ENCODE measurements at places on chromosomes 7 and 10. TPM values are rescaled to one million over a fixed set of nuclear protein-coding genes. Genes with fewer than 3 reads are reported as not detected.

SPDYE2B gene
- not detected for total RNA-seq

OR2A5 gene
- not detected for total RNA-seq

FKBP9 gene
- 74.3 TPM for total RNA-seq

HTR7 gene
- total RNA-seq: not detected

PLEKHS1 gene
- not detected for total RNA-seq

SLC26A5 gene
- 1.5 TPM for total RNA-seq

GBX1 gene
- not detected for total RNA-seq

SFTPA1 gene
- total RNA-seq: not detected

PCLO gene
- 4.1 TPM for total RNA-seq

C10orf62 gene
- not detected for total RNA-seq

TMEM178B gene
- 0.11 TPM for total RNA-seq

EIF4H gene
- total RNA-seq: 370 TPM

ITPRID1 gene
- total RNA-seq: 0.26 TPM

TSC22D4 gene
- total RNA-seq: 32.0 TPM

RAB19 gene
- 3.8 TPM for total RNA-seq

STEAP4 gene
- total RNA-seq: not detected

PIP gene
- total RNA-seq: not detected

CYP2C19 gene
- total RNA-seq: 1.0 TPM

IRF5 gene
- 1.2 TPM for total RNA-seq

PTPRN2 gene
- total RNA-seq: 1.4 TPM

TAC1 gene
- total RNA-seq: not detected

NYAP1 gene
- total RNA-seq: 1.7 TPM

SNCG gene
- not detected for total RNA-seq

PDE1C gene
- not detected for total RNA-seq

SDHAF3 gene
- 16.8 TPM for total RNA-seq

CALCR gene
- total RNA-seq: not detected

ZNF248 gene
- 16.7 TPM for total RNA-seq

ELAPOR2 gene
- total RNA-seq: 4.6 TPM

ASIC3 gene
- total RNA-seq: 1.1 TPM

NRF1 gene
- total RNA-seq: 23.0 TPM

ANLN gene
- 105 TPM for total RNA-seq

HABP2 gene
- total RNA-seq: 24.3 TPM

ZNF804B gene
- total RNA-seq: not detected

NRAP gene
- 0.05 TPM for total RNA-seq

GRIFIN gene
- total RNA-seq: not detected

CHN2 gene
- total RNA-seq: 16.5 TPM

CYCS gene
- 156 TPM for total RNA-seq

DNAJB9 gene
- total RNA-seq: 22.0 TPM

ZSCAN21 gene
- 15.2 TPM for total RNA-seq

SLC18A3 gene
- total RNA-seq: not detected

OR2A42 gene
- not detected for total RNA-seq

NPVF gene
- total RNA-seq: not detected

SPDYE1 gene
- not detected for total RNA-seq

FGF8 gene
- total RNA-seq: 0.68 TPM

EPO gene
- total RNA-seq: 1.1 TPM

LRRD1 gene
- total RNA-seq: not detected

EFCAB10 gene
- not detected for total RNA-seq

IFIT1B gene
- not detected for total RNA-seq

SPOCK2 gene
- 3.0 TPM for total RNA-seq

TMEM236 gene
- 0.64 TPM for total RNA-seq

All from Caco-2 (cell line).